ENCODE measurements at places on chromosomes 13 and 19. TPM values are rescaled to one million over a fixed set of nuclear protein-coding genes. Genes with fewer than 3 reads are reported as not detected.

- no peak for DNase-seq
Measured at GRCh38 chr13:34884366-34884765, 57.7 kb upstream of the NBEA start.

Gene EDDM13
- total RNA-seq, result not detected

GRCh38 chr19:47486900-47487299 is 2.9 kb upstream of the KPTN start:
- no peak for DNase-seq

DNA sequence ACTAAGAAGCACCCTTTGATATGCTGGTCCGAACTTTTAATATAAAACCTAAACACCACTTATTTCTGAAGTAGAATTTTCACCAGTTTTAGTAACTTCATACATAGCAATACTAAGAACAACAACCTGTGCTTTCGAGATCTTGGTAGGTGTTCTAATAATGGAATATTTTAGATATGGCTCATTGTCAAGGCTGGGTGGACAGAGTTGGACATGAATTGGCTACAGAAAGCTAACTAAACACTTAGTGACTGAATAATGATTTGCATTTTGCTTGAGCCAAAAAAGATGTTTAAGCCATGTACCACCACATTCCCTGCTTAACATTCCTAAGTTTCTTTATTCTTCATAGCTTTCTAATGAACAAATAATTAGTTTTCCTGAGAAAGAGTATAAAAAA is 344.3 kb upstream of the SGCG start:
- DNase-seq, result no peak

Gene ZNF112
- 5.0 TPM for total RNA-seq

Gene ATP1A3
- not detected for total RNA-seq

GRCh38 chr19:49591731-49592485 is 926 bp downstream of the PRR12 start:
- no peak for DNase-seq

Gene ZSCAN4
- not detected for total RNA-seq

Gene GPR4
- 6.6 TPM for total RNA-seq

Gene LILRB2
- 11.1 TPM for total RNA-seq

DNA sequence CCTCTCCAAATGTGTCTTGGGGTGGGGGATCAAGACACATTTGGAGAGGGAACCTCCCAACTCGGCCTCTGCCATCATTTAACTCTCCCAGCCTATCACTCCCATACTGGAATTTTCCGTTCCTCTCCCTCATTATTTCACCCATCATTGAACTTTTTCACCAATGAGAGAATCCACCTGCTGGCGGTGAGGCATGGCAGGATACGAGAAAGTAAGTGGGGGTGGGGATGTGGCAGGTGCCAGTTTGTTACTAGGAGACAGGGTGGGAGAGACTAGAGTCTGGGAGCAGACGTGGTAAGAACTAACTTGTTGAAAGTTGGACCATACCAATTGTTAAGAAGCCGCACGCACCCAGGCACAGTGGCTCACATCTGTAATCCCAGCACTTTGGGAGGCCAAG is 6.9 kb downstream of the GIPR start:
- no peak for DNase-seq

DNA sequence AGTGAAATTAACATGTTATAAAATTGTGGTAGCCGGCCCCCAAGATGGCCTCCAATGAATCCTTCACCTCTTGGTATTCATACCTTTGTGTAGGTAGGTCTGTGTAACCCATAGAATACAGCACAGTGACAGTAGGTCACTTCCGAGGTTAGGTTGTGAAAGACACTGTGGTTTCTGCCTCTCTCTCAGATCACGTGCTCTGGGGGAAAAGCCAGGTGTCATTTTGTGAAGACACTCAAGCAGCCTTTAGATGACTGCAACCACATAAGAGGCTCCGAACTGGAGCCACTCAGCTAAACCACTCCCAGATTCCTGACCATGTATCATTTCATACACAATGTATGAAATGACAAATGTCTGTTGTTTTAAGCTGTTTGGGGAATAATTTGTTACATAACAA is 9.8 kb upstream of the USPL1 start:
- DNase-seq, result no peak

Gene C19orf73
- total RNA-seq, result not detected

DNA sequence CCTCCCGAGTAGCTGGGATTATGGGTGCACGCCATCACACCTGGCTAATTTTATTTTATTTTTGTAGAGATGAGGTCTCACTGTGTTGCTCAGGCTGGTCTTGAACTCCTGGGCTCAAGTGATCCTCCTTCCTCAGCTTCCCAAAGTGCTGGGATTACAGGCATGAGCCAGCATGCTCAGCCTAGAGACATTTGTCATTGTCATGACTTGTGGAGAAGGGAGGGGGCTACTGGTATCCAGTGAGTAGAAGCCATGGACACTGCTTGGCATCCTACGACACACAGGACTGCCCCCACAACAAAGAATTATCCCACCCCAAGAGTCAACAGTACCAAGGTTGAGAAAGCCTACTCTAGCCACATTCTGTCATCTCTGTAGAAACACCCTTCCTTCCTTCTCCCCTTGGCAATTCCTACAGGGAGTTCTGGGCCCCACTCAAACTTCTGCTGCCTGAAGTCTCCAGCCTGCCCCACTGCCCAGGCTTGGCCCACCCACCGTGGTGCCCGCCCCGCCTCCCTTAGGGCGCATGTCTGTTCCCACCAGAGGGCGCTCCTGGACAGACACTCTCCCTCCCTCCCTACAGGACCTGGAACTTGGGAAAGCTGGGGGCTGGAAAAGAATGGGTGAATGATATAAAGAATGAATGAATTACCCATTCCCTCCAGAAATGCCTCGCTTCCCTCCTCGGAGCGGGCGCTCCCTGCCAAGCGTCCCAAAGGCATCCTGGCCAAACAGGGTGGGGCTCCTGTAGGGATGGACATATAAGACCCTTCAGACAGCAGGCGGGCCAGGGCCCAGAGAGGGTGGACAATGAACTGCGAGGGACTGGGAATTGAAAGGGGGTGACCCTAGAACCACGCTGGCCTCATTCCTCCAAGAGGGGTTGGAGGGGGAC is 5.5 kb upstream of the EMP3 start:
- peak; percentile 52 for DNase-seq

DNA sequence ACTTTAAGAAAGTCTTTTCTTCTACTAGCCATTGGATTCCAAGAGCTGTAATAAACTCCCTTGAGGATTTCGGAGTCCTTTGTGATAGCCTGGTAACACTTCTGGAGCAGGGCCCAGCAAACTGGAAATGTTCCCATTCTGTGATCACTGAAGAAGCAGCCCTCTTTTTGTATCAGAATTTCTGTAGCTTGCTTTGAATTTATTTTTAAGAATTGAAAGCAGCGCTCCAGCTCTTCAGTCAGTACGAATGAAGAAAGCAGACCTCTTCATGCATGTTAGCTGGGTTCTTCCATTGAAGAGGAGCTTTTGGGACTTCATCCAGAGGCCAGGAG is 141.5 kb downstream of the AKAP11 start:
- no peak for DNase-seq

GRCh38 chr19:55319785-55320184 is 5.4 kb downstream of the TMEM150B start:
- DNase-seq, result no peak

Gene SIGLEC6
- 0.56 TPM for total RNA-seq

- DNase-seq, result no peak
Measured at GRCh38 chr13:45332831-45333219, 8.2 kb downstream of the TPT1 start.

DNA sequence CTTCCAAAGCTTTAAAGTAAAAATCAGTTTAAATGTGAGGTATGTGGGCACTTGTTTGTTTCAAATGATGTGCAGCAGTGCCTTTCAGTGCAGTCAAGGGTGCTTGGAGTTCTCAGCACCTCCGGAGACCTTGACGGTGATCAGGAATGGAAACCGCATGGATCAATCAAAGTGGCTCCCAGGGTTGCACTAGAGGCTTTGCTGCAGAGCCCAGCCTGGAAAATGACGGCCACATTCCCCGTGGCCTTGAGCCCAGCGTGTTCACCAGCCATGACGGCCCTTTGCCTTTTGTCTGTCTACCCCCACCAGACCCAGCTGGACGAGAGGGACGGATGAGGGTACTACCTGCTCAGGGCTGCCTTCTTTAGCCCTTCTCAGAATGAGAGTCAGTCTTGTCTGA is 320.0 kb downstream of the TEX29 start:
- no peak for DNase-seq

DNA sequence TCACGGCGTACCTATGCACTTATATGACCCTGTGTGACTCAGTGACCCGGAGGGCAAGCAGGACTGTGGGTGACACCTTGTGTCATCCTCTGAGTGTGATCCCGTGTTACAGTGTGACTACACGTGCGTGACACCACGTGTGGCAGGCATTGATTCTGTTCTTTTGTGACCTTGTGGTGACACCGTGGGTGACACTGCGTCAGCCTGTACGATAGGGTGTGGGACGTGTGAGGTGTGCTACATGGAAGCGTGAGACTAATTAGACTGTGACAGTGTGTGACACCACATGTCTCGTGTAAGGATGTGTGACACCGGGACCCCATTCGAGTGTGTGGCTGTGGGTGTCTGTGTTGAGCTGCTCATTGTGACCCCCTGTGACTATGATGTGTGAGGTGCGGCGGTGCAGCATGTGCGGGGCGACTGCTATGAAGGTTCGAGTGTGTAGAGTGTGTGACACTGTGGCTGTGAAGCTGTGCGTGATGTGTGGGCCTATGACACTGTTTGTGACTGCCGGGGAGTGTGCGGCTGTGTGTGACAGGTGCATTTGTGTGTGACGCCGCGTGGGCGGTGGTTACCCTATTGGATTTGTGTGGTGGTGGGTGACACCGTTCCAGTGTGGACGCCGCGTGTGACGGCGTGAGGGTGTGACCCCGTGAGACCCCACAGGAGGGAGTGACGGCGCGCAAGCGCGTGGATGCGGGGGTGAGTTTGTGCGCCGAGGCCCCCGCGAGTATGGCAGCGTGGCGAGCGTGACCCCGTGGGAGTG is 399 bp upstream of the SPTBN4 start:
- no peak for DNase-seq

GRCh38 chr13:40063703-40064102 is 408.2 kb downstream of the COG6 start:
- no peak for DNase-seq

- DNase-seq, result no peak
Measured at GRCh38 chr13:85741017-85741416, 58.2 kb downstream of the SLITRK6 start.

- DNase-seq, result no peak
Measured at GRCh38 chr13:92459306-92459705, 767.3 kb upstream of the GPC6 start.

DNA sequence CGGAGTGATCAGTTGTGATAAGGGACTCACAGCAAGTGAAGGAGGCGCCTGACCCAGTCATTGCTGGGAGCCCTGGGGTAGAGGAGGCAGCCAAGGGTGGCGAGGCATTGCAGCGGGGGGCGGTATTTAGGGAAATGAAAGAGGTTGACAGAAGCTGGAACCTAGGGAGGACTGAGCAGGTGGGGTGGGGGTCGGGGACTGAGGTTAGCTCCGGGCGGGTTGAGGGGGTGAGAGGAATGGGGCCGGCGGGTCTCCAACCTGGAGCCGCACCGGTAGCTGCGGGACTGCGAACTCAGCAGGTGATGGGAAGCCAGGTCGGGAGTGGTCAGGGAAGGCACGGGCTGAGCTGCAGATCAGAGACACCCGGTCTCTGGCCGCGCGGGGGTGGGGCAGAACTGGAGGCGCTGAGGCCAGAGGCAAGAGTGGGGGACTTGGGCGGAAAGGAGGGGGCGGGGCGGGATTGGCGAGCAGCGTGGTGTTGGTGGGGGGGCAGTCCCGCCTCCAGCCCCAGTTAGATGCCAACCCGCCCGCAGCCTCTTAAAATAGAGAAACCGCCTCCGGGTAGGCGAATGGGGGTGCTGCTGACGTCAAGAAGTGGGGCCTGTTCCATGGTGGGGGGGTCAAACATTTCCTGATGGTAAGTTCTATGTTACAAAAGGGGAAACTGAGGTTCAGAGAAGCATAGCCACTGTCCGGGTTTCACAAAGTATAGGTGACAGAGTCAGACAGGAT is 1.5 kb downstream of the MAST3 start:
- no peak for DNase-seq

DNA sequence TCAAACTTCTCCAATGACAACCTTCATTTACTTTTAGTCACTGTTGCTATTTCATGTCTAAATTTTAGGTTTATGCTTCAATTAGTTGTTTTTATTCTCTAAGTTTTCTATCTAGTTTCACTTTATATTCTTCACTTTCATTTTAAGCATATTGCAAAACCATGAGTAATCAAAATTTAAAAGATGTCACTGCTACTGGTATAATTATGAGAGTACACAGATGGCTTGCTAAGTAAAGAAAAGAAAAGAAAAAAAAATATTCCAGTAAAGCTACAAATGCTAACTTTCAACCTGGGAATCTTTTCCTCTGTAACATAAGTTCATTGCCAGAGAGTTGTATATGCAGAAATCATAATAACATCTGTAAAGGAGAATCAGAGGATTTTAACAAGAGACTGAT is 1624.7 kb downstream of the PCDH9 start:
- no peak for DNase-seq

- no peak for DNase-seq
Measured at GRCh38 chr13:53089951-53090350, 61.3 kb downstream of the OLFM4 start.

GRCh38 chr13:52845334-52845761 is 3.1 kb downstream of the PCDH8 start:
- DNase-seq, result no peak

DNA sequence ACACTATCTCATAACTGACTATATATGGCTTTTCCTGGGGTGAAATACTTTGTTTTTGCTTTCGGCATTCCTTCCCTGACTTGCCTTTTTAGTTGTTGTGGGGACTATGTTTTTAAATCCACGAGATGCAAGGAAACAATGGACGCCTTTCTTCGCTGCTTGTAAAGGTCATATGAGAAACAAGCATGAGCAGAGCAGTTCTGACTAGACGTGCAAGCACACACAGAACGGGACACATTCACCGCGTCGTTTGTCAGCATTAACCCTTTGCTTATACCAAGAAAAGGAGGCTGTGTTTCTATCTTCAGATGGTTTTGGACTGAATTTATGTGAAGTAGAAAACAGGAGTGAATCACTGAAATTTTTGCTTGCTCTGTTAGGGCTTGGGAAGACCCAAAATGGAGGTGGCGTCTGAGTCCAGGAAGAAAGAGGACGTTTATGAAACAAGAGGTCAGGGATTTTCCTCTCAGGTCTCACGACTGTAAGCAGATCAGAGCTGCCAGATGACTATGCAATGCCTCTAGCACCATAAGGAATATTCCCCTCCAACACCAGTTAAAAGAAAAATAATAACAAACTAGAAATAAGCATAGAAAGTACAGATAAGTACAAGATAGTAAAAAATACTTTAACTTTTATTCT is 358.9 kb downstream of the DLEU7 start:
- no peak for DNase-seq
